ENCODE measurements at places on chromosomes 5 and 9. TPM values are rescaled to one million over a fixed set of nuclear protein-coding genes. Genes with fewer than 3 reads are reported as not detected.

CTNNA1 gene
- total RNA-seq: 448 TPM

ST8SIA4 gene
- under 0.01 TPM for total RNA-seq

F2RL1 gene
- total RNA-seq: 32.2 TPM

PCBD2 gene
- 6.4 TPM for total RNA-seq

SCGB3A2 gene
- total RNA-seq: not detected

TICAM2 gene
- 0.72 TPM for total RNA-seq

LVRN gene
- total RNA-seq: not detected

TRIM23 gene
- total RNA-seq: 18.8 TPM

PAX5 gene
- total RNA-seq: not detected

CAMK2A gene
- total RNA-seq: 0.24 TPM

PCDHGA9 gene
- 0.85 TPM for total RNA-seq

HAPLN1 gene
- under 0.01 TPM for total RNA-seq

SPATA31D3 gene
- not detected for total RNA-seq

ADGRV1 gene
- 0.85 TPM for total RNA-seq

CAVIN4 gene
- total RNA-seq: under 0.01 TPM

PTGES gene
- 20.5 TPM for total RNA-seq

POMT1 gene
- 26.7 TPM for total RNA-seq

GLRA1 gene
- total RNA-seq: not detected

FBP2 gene
- total RNA-seq: not detected

PKD2L2 gene
- under 0.01 TPM for total RNA-seq

RUFY1 gene
- total RNA-seq: 41.9 TPM

GCNT4 gene
- total RNA-seq: 3.6 TPM

CNTFR gene
- total RNA-seq: not detected

SPINK5 gene
- 14.1 TPM for total RNA-seq

PRRX2 gene
- not detected for total RNA-seq

TEK gene
- total RNA-seq: under 0.01 TPM

ABCA1 gene
- total RNA-seq: 63.1 TPM

PCSK5 gene
- total RNA-seq: 12.5 TPM

TPRN gene
- 4.1 TPM for total RNA-seq

SLC27A6 gene
- 0.96 TPM for total RNA-seq

BARHL1 gene
- total RNA-seq: not detected

LCN1 gene
- not detected for total RNA-seq

EMB gene
- total RNA-seq: 42.6 TPM

CDKN2A gene
- total RNA-seq: 0.64 TPM

ENC1 gene
- 129 TPM for total RNA-seq

SNCB gene
- total RNA-seq: not detected

SMIM23 gene
- total RNA-seq: not detected

ANXA2R gene
- 0.48 TPM for total RNA-seq

CARTPT gene
- total RNA-seq: not detected

FAM221B gene
- total RNA-seq: not detected

GAS1 gene
- 1.5 TPM for total RNA-seq

TMEM252 gene
- not detected for total RNA-seq

ALDOB gene
- total RNA-seq: not detected

EPB41L4B gene
- total RNA-seq: 31.5 TPM

ASPN gene
- total RNA-seq: under 0.01 TPM

SPATA6L gene
- total RNA-seq: 3.9 TPM

PCDHGA3 gene
- total RNA-seq: under 0.01 TPM

MRPL22 gene
- 29.2 TPM for total RNA-seq

ANKRD18B gene
- total RNA-seq: 16.6 TPM

CD72 gene
- total RNA-seq: 0.72 TPM

HTR1A gene
- total RNA-seq: not detected
